ENCODE measurements at places on chromosomes 12 and 14.

DNA sequence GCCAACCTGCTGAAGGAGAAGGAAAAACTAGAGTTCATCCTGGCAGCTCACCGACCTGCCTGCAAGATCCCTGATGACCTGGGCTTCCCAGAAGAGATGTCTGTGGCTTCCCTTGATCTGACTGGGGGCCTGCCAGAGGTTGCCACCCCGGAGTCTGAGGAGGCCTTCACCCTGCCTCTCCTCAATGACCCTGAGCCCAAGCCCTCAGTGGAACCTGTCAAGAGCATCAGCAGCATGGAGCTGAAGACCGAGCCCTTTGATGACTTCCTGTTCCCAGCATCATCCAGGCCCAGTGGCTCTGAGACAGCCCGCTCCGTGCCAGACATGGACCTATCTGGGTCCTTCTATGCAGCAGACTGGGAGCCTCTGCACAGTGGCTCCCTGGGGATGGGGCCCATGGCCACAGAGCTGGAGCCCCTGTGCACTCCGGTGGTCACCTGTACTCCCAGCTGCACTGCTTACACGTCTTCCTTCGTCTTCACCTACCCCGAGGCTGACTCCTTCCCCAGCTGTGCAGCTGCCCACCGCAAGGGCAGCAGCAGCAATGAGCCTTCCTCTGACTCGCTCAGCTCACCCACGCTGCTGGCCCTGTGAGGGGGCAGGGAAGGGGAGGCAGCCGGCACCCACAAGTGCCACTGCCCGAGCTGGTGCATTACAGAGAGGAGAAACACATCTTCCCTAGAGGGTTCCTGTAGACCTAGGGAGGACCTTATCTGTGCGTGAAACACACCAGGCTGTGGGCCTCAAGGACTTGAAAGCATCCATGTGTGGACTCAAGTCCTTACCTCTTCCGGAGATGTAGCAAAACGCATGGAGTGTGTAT lies 2.4 kb downstream of the FOS start:
- DNase-seq, result no peak

DNA sequence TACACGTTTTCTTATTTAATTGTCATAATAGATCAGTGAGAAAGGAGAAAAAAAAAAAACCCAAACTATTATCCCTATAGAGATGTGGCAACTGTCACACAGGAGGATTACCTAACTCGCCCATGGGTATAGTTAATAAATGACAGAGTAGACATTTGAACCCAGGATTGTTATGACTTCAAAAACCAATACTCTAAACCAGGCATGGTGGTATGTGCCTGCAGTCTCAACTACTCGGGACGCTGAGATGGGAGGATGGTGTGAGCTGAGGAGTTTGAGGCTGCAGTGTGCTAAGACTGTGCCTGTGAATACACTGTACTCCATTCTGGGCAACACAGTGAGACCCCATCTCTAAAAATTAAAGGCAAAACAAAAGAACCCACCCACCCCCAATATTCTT lies 114.5 kb downstream of the DENND5B start:
- no peak for DNase-seq

GRCh38 chr14:60051721-60052221 lies 40.0 kb upstream of the PCNX4 start:
- DNase-seq, result peak; percentile 46

DNA sequence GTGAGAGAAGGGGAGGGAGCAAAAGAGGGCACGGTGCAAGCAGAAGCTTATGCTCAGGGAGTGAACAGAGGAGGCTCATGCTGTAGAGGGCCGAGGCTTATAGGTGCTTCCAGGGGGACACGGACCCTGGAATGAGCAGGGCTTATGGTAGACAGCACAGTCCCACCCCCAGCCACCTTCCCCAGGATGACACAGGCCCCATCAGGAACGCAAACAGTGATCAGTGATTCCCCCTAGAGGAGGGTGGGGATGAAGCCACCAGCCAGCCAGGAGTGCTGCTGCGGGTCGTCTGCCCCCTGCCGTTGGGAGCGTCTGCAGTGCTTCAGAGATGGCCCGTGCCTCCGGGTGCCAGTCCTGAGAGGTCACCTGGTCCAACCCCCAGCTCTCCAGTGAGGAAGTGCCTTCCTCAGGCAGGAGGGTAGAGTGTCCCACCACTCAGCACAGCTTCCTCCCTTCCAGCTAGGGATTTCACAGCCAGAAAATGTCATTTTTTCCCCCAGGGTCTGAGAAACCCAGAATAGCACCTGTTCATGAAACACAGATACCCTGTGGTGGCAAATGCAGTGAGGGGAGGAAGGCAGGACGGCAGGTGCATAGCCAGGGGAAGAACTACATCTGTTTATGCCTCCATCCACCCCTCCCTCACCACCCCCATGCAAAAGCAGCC lies 60.7 kb downstream of the SLC6A12 start:
- DNase-seq, result no peak

GRCh38 chr12:67354966-67355365 lies 85.8 kb downstream of the CAND1 start:
- DNase-seq, result no peak
